ENCODE measurements at places on chromosomes 16 and 17.

GRCh38 chr16:24013054-24013636 is 177.4 kb downstream of the PRKCB start:
- no peak for DNase-seq

GRCh38 chr16:83928341-83929055 is 24.5 kb upstream of the OSGIN1 start:
- DNase-seq = no peak

- DNase-seq = no peak
These were observed 27.0 kb upstream of the SMURF2 start for GRCh38 chr17:64689106-64689505.

DNA sequence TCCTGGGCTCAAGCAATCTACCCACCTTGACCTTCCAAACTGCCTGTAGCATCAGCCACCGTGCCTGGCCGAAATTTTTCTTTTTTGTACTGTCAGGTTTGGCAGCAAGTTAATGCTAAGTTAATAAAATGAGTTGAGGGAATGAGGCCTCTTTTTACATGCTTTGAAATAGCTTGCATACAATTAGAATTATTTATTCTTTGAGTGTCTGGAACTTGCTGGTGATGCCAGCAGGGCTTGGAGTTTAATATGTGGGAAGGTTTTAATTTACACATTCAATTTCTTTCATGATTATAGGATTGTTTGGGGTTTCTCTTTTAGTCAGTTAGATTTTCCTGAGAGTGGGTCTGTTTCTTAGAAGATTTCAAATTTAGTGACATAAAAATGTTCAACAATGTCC is 31.2 kb upstream of the MSI2 start:
- DNase-seq = no peak

DNA sequence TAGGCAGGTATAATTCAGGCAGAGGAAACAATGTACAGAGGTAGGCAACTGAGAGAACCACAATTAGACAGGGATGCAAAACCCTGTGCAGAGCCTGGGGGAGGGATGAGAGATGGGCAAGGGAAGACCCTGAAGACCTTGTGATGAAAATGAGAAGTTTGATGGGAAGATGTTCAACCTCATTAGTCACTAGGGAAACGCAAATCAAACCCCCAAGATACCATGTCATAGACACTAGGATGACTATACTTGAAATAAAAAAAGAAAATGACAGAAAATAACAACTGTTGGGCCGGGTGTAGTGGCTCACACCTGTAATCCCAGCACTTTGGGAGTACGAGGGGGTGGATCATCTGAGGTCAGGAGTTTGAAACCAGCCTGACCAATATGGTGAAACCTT is 813.1 kb downstream of the CDH11 start:
- no peak for DNase-seq

DNA sequence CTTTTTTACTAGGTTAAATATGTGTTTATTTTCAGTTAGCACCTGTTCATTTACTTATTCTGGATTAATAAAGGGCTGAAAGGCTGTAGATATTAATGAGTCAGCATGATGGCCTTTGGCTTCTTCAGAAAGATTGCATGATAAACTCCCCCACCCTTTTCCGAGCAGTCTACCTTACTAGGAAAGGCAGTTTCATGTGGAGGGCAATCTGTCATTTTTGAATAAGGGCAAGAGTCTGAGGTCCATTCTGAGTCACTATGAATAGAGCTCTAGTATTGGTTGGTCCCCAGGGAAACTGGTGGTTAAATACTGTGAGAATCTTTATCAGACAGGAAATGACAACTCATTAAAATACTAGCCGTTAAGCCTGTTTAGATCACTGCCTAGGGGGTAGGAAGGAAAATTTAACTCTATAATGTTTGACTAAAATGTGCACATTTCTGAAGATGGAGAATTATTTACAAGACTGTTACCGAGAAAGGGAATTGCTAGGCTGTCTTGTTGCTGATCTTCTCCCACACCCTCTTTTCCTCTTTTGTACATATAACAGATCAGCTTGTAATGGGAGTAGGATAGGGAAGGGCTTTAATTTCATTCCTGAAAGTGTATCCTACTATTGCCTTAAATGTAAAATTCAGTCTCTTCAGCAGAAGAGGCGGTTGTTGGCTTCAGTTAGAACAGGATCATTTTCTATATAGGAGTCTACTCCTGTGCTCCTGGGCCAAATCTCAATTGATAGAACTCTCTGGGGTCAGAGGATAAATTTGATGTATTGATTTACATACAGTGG is 63.3 kb downstream of the TUBD1 start:
- peak; percentile 92 for DNase-seq

GRCh38 chr17:48013876-48014594 is 23.6 kb downstream of the COPZ2 start:
- no peak for DNase-seq
